ENCODE measurements at places on chromosomes 2 and 18.

DNA sequence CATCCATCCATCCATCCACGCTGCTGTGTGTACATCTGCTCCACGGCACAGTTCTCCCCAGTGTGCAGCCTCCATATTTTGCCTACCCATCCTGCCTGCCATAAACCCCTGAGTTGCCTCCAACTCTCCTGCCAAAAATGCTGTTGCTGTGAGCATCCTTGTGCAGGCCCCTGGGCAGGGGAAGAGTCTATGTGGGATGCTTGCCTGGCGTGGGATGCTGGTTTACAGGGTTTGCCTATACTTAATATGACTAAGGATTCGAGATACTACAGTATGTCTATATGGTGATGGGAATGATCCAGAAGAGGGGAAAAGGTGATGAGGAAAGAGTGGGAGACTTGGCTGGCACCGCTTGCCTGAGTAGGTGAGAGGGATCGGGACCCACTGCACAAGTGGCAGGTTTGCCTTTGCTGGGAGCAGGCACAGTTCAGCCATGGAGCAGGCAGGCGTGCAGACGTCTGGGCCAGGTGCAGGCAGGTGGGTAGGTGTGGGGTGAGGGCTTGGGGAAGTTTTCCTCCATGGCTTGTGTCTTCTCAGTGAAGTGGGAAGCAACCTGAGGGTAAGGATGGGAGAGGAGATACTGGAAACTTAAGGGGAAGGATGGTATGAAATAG lies 30.2 kb upstream of the FAHD2A start:
- no peak for DNase-seq

DNA sequence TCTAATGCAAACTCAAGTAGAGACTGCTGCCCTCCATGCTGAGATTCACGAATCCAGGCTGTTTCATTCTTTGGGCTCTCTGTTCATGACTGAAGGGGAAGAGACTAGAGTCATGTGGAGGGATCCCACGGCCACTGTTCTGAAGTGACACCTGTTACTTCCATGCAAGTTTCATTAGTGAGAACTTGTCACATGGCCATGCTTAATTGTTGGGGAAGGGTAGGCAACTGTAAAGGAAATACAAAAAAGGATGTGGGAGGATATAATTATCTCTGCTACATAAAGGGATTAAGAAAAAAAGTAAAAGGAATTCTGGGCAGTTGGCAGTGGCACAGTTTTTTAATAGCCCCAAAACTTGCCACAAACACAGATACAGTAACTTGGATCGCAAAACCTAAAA lies 28.0 kb upstream of the PSME4 start:
- DNase-seq = no peak

- DNase-seq = no peak
Measured at GRCh38 chr2:123086613-123087385, 938.3 kb upstream of the CNTNAP5 start.

- DNase-seq = no peak
Measured at GRCh38 chr2:168814046-168814445, 11.6 kb downstream of the NOSTRIN start.

DNA sequence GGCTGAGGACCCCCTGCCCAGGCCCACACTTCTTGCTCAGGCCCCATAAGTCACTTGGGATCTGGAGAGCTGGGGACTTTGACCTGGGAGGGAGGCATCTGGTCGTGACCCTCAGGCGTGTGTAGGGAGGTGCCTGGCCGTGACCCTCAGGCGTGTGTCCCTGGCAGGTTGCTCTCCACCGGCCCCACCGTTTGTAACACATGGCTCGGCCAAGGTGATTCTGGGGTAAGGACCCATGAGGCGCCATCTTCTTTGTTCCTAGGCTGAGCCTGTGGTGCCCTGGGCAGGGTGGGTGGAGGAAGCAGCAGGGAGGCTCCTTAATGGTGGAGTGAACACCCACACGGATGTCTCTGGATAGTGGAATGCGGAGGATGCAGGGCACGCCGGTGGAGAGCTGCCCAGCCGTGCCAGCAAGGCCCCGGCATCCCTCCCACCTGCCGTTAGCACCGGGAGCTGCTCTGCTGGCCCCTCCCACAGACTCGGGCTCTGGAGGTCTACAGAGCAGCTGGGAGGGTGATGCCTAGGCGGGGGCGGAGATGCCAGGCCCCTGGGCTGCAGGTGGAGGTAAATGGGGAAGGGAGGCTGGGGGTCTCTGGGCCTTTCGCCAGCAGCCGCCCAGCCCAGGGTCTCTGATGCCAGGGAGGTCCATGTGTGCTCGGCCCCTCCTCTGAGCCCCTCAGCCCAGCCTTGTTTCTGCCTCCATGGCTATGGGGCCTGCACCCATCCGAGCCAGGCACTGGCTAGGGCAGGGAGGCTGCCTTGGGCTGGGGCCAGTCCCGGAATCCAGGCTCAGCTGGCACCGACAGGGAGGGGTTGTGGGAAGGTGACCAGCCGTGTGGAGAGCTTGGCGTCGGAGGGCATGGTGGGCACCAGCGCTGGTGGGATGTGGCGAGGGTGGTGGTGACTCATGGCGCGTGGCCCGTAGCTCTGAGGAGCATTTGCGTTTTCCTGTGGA lies 1.1 kb upstream of the GAL3ST2 start:
- no peak for DNase-seq

GRCh38 chr2:88099798-88100488 lies 27.9 kb downstream of the FABP1 start:
- DNase-seq = no peak

- DNase-seq = no peak
Measured at GRCh38 chr2:237998530-237998929, 31.7 kb downstream of the UBE2F start.

DNA sequence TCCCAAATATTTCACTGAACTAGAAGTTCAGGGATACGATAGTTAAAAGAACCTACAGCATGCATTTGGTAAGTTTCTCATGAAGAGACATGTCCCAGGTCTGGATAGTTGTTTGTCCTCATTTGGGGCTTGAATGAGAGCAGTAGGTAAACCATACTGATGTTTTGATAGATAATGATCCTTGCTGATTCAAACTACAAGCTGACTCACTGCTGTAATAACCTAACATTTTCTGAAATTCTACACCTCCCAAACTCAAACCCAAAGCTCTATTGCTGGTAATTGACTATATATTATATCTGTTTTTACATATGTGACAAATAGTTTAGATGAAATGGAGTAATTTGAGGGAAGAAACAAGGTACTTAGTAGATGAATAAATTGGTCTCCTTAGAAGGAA lies 154.1 kb upstream of the BOD1L2 start:
- no peak for DNase-seq

GRCh38 chr2:16861111-16861510 lies 195.5 kb upstream of the CYRIA start:
- DNase-seq = no peak

DNA sequence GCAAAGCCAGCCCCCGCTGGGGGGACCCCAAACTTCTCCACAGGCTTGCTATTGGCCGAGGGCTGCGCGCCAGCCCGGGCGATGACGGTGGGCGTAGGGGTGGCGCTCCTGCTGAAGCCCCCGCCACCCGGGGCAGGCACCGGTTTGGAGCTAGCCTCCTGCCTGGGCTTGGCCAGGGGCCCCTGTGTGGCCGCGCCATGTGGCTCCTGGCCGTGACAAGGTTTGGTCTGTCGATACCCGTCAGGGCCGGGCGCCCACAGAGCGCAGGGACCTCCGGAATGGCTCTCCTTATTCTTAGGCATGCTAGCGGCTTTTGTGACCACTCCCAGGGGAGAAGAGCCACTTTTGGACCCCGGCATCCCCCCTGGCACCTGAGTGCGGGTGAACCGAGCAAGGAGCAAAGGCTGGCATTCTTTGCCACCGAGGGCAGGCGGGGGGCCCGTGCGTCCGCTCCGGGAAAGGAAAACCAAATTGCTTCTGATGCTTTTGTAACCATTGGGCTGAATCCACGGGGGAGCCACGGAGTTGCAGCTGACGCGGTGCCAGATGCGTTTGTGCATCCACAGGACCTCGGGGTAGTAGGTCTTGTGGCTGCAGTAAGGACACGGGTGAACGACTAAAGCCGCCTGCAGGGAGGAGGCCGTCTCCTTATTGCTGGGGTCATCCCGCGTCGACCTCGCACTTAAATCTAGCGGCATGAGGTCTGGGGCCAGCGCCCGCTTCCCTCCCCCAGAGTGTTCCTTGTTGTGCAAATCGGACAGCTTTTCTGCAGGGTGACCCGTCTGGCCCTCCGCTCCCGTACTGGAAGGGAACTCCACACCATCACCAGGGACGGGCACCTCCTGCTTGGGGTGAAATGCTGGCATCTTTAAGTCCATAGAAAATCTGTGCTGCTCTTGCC lies 115.6 kb downstream of the ZNF516 start:
- no peak for DNase-seq

DNA sequence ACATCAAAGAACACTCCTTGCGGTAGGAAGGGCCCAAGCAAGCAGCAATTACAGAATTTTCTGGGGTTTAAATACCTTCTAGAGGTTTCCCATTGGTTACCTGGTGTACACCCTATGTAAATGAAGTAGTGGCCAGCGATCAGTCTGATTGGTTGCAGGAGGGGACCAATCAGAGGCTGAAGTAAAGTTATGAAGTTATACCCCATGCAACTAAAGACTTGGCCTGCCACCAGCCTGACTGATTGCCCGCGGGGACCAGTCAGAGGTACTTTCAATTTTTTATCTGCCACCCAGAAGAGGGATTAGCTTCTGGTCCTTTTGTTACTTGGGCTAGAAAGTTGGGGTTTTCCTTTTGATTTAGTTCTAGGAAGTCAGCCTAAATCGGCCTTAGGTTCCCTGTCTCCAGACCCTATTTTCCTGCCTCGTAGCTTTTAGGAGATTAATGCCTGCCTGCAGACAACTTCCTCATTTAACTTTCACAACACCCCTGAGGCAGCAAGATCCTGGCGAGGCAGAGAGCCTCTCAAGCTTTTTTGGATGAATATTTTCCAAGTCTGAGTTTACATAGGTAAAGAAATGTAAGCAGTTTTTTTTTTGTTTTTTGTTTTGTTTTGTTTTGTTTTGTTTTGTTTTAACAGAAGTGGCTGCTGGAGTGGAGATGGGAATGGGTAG lies 1.5 kb upstream of the DGUOK start:
- no peak for DNase-seq

- DNase-seq = no peak
Measured at GRCh38 chr2:164993287-164994016, 38.1 kb upstream of the SLC38A11 start.

DNA sequence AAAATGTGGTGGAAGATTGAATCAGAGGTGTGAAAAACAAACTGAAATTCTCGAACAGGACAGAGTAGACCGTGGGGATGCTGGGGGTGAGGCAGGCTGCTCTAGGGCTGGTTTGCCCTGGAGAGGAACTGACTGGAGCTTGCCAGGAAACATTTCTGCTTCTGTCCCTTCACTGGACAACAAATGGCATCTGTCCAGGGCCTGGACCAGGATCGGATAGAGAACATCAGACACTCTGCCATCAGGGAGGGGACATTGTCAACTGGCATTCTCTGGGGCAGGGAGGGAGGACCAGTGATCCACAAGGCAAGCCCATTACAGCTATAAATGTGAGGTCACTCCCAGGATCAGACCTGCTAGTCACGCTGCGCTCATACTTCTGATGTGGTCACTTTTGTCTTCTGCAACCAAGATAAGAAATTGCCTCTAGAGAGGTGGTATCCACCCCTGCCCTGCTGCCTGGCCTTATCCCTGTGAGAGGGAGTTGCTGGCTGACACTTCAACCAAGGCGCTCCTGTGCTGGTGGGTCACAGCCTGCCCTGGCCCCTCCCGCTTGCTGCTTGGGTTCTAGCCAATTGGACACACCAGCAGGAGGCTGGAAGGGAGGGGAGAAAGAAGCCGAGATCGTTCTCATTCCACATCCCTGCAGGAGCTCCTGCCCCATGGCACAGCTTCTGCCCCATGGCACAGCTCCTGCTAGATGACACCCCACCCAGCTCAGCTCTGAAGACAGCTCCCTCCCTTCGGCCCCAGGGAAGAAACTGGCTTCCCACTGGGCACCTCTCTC lies 8.7 kb downstream of the NPPC start:
- DNase-seq = no peak

DNA sequence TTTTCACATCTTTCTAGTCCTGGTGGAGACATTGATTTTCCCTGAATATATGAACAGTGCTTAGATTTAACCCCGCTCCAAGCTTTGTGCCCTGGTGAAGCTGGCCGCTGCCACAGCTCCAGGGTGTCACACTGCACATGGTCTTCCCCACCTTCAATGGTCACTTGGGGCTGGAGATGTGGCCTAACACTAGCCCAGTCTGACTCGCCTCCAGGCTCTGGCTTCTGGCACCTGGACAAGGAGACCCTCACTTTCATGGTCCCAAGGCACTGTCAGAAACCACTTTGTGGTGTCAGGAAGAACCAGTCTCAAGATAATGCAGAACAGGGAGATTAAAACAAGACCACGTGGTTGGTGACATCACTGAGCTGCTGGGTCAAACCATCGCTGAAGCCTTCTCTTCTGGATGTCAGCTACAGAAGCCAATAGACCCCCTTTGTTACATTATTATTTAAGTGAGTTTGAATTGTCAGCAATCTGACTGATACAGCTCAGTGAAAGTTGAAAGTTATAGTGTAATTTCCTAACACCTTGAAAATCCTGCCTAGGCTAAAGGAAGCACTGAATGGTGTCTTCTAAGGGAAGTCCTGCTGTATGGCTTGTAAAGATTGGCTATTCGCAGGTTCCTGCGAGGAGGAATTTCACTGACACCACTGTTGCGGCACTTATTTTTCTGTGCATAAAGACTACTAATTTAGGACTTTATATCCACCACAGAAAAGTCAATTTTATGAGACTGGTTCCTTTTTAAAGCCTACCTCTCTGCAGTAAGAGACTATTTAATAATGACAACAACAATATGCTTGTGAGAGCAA lies 55.0 kb upstream of the CTDP1 start:
- no peak for DNase-seq

- no peak for DNase-seq
Measured at GRCh38 chr2:215967590-215968378, 45.6 kb downstream of the MREG start.

DNA sequence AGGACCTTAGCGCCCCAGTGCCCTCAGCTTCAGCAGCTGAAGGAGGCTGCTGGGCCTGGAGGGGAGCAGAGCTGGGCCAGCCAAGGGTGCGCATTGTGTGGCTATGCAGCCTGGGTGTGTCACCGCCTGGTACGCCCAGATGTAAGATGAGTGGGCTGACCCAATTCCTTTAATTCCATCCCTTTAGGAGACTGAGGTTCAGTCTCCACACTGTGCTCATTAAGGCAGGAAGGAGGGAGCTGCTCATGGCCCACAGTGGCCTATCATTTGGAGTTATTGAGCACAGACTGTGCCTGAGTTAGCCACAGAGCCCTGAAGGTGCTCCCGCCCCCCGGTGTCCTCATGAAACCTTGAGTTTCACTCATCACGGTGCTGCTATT lies 194.1 kb upstream of the GLI2 start:
- no peak for DNase-seq

All from activated T-cell treated with anti-CD3 and anti-CD28 coated beads for 1 hour (primary cell).